Fibroblast of the aortic adventitia (primary cell): ENCODE measurements at places on chromosomes 11 and 22. TPM values are rescaled to one million over a fixed set of nuclear protein-coding genes. Genes with fewer than 3 reads are reported as not detected.

Gene CEND1
- total RNA-seq, result 0.65 and 1.2 TPM in 2 replicates

Gene SPI1
- not detected in 2 replicates for total RNA-seq

Gene GRAMD1B
- 3.1 and 11.0 TPM in 2 replicates for total RNA-seq

Gene TRPM5
- total RNA-seq, result not detected in 2 replicates

Gene TUB
- total RNA-seq, result 18.2 and 19.2 TPM in 2 replicates

Gene TNNI2
- not detected in 2 replicates for total RNA-seq

Gene TPH1
- total RNA-seq, result 0.18 and 1.2 TPM in 2 replicates

Gene KRTAP5-9
- total RNA-seq, result not detected in 2 replicates

Gene NCR3LG1
- total RNA-seq, result 4.6 and 11.7 TPM in 2 replicates

Gene E2F8
- total RNA-seq, result 4.4 TPM in 1 of 2 replicates, not detected in the other

Gene TBCEL
- 30.7 and 38.3 TPM in 2 replicates for total RNA-seq

Gene CCDC188
- total RNA-seq, result 0.45 TPM in 1 of 2 replicates, not detected in the other

Gene OR52H1
- total RNA-seq, result 0.41 and 0.81 TPM in 2 replicates

Gene SCGB2A2
- not detected in 2 replicates for total RNA-seq

Gene OR5P2
- not detected in 2 replicates for total RNA-seq

Gene NRGN
- 0.27 and 0.33 TPM in 2 replicates for total RNA-seq

Gene RASSF7
- total RNA-seq, result 1.6 and 2.5 TPM in 2 replicates

Gene CNIH2
- 1.1 TPM in 1 of 2 replicates, not detected in the other for total RNA-seq

Gene CDC45
- 2.3 and 22.9 TPM in 2 replicates for total RNA-seq

Gene GGTLC3
- total RNA-seq, result not detected in 2 replicates
